H1 (cell line): ENCODE measurements at places on chromosomes 6 and 20.

DNA sequence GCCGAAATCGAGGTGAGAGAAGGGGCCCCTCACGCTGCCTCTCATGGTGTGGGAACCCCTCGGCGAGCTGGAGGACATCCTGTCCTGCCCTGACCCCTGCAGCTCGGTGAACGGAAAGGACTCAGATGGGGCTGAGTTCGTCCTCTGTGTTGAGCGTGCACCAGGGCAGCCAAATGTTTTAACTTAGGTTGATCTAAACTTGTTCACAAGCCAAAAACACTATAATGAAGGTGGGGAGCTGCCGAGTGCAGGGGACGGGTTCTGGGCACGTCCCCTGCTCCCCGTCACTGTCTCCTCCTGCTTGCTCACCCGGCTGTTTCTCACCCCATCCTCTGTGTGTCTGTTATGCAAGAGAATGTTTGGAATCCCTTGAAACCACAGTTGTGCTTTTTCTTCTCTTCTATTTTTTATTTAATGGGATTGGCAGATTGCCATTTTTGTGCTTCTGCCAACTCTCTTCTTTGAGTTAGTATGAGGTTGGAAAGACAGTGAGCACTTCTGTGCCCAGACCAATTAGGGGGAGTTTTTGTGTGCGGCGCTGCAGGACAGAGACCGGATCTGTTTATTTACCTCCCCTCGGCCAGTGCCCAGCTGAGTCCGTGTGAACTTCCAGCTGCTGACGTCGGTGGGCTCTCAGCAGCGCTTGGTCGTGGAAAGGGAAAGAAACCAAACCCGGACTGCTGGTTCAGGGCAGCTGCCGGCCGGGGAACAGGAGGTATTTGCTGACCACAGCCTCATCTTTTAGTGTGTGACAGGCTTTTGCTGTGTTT lies 158.1 kb downstream of the DTNBP1 start:
- no peaks in the 10 kb centered on the region for H3K4me1 ChIP-seq
- DNase-seq: no peak
- H3K27ac ChIP-seq: no peak overlapping the region
- peaks cover 99% of the 10 kb centered on the region for H3K36me3 ChIP-seq

DNA sequence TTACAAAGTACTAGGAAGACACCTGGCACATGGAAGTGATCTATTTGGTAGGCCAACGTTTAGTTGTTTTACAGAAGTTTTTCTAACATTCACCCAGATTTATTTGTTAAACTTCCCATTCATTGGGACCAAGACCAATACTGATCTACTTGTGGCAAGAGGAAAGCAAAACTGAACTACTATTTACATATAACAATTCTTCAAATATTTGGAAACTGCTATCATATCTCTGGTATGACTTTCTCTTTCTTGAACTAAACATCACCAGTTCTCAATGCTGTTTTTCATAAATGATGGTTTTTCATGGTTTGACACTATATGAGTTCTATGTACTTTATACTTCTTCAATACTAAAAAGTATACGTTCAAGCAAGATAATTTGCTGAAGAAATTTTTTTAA lies 189.2 kb downstream of the ASCC3 start:
- no peaks in the 10 kb centered on the region for H3K27me3 ChIP-seq
- no peak overlapping the region for H3K4me3 ChIP-seq
- H3K27ac ChIP-seq: no peak overlapping the region

GRCh38 chr20:4022386-4023286 lies 7.3 kb upstream of the RNF24 start:
- no peaks in the 10 kb centered on the region for H3K36me3 ChIP-seq
- H3K27me3 ChIP-seq: no peaks in the 10 kb centered on the region
- H3K27ac ChIP-seq: no peak overlapping the region
- no peak for DNase-seq
- peaks cover 22% of the 10 kb centered on the region for H3K4me1 ChIP-seq

- H3K4me3 ChIP-seq: no peak overlapping the region
- no peaks in the 10 kb centered on the region for H3K36me3 ChIP-seq
- DNase-seq: no peak
- H3K27me3 ChIP-seq: no peaks in the 10 kb centered on the region
Measured at GRCh38 chr6:122122686-122123085, 276.8 kb upstream of the HSF2 start.

DNA sequence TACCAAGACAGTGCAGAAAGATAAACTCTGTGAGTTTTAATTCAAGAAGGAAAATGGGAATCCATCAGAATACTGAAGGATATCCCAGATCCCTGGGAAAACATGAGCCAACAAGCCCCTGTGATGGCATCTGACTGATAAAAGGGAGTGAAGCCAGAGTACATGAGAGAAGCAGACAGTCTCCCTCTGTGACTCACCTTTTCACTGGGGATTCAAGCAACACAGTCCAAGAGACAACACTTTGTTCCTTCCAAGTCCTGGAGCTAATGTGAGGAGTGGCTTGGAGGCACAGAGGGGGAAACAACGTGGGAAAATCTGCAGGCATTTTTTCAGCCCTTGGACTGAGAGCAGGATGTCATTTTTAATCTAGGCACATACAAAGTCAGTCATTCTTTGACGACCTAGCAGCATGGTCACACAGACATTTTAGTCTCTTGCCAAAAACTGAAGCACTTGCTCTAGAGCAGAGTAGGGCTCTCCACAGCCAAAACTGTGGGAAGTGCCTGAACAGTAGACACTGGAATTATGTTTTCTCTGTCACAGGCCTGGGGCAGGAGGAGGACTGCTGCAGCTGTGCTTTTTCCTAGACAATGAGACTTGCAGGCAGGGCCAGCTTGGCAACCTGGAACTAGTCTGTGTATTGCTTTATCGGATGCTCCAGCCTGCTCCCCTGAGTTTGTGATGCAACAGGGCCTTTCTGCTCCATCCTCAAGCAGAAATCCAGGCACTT lies 465.0 kb upstream of the GJE1 start:
- H3K27me3 ChIP-seq: no peaks in the 10 kb centered on the region
- H3K36me3 ChIP-seq: no peaks in the 10 kb centered on the region
- no peaks in the 10 kb centered on the region for H3K4me1 ChIP-seq
- DNase-seq: no peak
- H3K27ac ChIP-seq: no peak overlapping the region

GRCh38 chr6:41657131-41658094 lies 19.1 kb downstream of the MDFI start:
- no peak overlapping the region for H3K27ac ChIP-seq
- H3K4me3 ChIP-seq: no peak overlapping the region
- H3K36me3 ChIP-seq: no peaks in the 10 kb centered on the region
- H3K4me1 ChIP-seq: peaks cover 11% of the 10 kb centered on the region

DNA sequence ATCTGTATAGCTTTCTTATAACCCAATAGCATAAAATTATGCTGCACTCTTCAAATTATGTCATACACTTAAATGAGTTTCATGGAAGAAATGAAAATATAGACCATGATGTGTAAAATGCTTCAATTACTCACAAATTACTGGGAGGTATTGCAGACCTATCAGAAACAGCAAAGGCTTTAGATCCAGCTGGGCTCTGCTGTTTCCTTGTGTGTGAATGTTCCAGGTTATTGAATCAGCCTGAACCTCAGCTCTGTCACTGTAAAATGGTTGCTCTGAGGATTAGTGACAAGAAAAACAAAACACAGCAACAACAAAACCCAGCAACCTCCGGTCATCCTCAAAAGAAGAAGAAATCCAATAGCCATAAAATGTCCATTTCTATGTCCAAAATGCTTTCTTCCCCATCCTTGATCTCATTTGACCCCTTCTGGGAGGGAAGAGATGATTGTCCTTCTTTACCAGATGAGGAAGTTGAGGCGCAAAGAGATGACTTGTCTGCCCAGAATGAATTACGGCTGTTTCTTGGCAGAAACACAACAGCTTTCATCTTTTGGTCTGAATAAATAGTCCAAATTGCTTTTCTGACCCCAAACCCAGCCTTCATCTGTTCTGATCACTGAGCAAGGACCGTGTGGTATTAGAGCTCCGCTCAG lies 42.2 kb upstream of the TGM6 start:
- no peak for DNase-seq
- no peaks in the 10 kb centered on the region for H3K36me3 ChIP-seq
- H3K4me1 ChIP-seq: no peaks in the 10 kb centered on the region
- H3K27ac ChIP-seq: no peak overlapping the region
- no peaks in the 10 kb centered on the region for H3K27me3 ChIP-seq

- peaks cover 9% of the 10 kb centered on the region; the same call in 1 of the 2 replicates for H3K4me1 ChIP-seq
- no peak overlapping the region for H3K27ac ChIP-seq
- DNase-seq: no peak
- H3K36me3 ChIP-seq: no peaks in the 10 kb centered on the region
- H3K4me3 ChIP-seq: no peak overlapping the region
Measured at GRCh38 chr6:156651486-156651885, 125.7 kb upstream of the ARID1B start.

- H3K4me3 ChIP-seq: peak overlapping the region; percentile 95
- no peak for DNase-seq
- no peaks in the 10 kb centered on the region for H3K36me3 ChIP-seq
- peak overlapping the region; percentile 88 for H3K27ac ChIP-seq
- H3K27me3 ChIP-seq: no peaks in the 10 kb centered on the region; the same call in 1 of the 2 replicates
- H3K4me1 ChIP-seq: no peaks in the 10 kb centered on the region
Measured at GRCh38 chr6:90586546-90586835, 381 bp downstream of the MAP3K7 start.

DNA sequence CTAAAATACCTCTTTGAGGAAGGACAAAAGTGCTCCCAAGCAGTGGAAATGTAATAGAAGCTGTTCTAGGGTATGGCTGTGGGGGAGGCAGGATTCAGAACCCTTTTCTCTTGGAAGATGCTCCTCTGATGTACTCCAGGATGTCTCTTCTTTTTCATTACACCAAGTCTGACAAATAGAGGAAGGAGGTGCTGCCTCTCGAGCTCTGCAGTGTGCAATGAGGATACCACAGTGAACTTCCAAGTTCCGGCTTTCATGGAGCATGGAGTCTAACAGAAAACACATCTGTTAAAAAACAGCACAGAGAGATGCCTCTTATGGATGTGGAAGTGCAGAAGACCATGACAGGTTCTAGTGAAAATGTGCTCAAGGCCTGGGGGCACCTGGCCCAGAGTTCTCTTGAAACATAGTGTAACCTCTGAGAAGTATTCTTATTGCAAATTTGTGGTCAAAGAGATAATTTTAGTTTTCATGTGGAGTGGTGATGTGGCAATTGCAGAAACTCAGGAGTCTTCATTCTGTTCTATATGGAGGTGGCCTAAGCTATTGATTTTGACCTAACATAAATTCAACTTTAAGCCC lies 362.0 kb upstream of the CITED2 start:
- no peak overlapping the region for H3K4me3 ChIP-seq
- no peaks in the 10 kb centered on the region for H3K4me1 ChIP-seq
- no peak for DNase-seq
- H3K27me3 ChIP-seq: no peaks in the 10 kb centered on the region; the same call in 1 of the 2 replicates
- H3K27ac ChIP-seq: no peak overlapping the region

DNA sequence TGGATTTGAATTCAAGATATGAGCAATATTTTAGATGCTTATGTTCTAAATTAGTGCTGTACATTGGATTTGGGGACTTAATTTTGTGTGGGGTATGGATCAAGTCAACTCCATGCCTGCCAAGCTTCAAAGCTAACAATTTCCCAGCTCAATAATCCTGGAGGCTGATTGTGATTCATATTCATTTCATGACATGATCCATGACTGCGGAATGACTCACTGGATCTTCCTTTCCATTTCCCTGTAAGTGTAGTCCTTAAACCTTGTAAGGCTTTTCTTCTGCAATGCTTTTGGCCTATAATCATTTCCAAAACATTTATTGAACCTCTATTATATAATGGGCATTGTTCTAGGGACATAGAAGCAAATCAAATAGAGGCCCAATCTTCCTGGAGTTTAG lies 44.7 kb upstream of the CCN2 start:
- H3K36me3 ChIP-seq: peaks cover 4% of the 10 kb centered on the region; the same call in 1 of the 2 replicates
- H3K4me1 ChIP-seq: no peaks in the 10 kb centered on the region
- H3K4me3 ChIP-seq: no peak overlapping the region

DNA sequence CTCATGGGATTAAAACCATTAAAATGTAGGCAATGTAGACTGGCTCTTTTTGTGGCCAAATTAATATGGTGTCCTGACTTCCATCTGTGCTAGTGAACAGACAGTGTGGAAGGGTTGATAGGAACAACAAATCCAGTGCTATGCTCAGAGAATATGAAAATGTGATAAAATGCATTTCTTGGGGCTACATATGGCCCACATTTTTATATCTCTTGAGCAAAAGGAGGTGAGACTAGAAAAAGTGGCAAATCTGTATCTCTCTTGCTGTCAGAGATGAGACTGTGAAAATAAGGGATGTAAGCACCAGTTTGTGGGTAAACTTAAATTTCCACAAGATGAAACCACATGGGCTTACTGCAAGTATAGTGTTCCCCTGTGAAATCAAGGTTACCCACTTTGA lies 162.1 kb downstream of the PHF3 start:
- no peak overlapping the region for H3K27ac ChIP-seq
- no peaks in the 10 kb centered on the region for H3K36me3 ChIP-seq
- H3K4me3 ChIP-seq: no peak overlapping the region
- no peak for DNase-seq
